Amniotic stem cell (primary cell): ENCODE measurements at places on chromosomes 16 and 17.

GRCh38 chr17:69960755-69961154 is 114.3 kb upstream of the KCNJ16 start:
- DNase-seq = no peak

GRCh38 chr16:56847173-56847910 is 17.7 kb upstream of the SLC12A3 start:
- no peak for DNase-seq

- no peak for DNase-seq
Measured at GRCh38 chr17:70767102-70767701, 597.9 kb downstream of the KCNJ2 start.

DNA sequence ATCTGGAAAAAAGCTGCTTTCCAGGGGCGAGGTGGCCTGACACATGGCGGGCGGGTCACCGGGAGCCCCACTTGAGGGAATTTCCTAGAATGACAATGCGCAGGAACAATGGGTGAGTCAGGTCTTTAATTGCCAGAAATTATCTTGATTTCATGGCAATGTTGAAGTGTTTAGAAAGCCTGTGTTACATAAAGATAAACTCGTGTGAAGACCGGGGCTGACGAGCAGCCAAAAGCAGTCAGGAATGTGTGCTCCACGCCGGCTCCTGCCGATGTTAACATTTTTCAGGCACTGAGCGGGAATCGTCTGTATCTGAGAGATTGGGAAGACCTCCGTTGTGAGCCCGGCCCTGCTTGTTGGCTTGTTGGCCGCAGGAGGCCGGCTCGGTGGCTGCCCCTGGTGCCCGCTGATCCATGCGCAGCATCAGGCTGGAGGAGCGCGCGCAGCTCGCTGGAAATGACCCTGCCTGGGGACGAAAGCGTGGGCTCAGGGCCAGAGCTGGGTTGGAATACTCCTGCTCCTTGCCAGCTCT is 353.1 kb downstream of the FOXL1 start:
- no peak for DNase-seq

DNA sequence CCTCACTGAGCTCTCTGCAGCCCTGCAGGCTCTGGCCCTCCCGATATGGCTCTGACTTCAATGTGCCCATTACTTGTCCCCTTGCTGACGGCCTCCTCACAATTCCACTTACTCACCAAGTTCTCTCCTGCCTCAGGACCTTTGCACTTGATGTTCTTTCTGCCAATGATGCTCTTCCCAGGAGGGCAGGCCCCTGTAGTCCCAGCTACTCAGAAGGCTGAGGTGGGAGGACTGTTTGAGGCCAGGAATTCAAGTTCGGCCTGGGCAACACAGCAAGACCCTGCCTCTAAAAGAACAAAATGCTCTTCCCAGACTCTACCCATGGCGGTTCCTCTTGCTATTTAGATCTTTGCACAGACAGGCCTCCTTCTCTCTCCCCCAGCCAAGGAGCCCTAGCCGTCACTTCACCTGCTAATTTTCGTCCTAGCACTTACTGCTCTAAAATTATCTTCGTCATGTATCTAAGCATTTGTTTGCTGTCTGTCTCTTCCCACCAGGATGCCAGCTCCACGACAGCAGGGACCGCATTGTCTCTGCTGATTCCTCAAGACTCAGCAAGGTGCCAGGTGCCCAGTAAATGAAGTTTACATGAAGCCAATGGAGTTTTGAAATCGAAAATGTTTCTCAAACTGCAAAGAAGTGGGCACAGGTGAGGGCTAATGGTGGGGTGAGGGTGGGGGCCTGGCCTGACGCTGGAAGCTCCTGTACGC is 626 bp upstream of the RAI1 start:
- no peak for DNase-seq

DNA sequence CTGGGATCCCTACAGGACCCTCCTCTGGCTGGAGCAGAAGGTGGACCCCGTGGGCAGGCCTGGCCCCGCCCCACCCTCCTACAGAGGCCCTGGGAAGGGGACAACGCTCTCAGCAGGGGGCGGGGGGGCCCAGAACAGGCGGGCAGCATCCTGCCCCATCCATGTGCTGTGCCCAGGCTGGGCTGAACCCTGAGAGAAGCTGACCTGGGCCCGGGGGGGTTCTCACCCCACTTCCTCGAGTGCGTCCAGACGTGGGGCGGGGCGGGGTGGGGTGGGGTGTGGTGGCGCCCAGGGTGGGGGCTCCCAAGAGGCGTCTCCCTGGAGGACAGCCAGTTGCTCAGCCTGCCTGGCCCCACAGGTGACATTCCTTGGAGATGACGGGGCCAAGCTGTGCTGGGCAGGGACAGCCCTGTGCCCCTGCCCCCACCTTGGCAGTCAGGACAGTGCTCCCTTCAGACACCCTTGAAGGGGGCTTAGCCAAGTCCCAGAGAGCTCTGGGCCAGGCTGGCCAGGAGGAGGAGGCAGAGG is 390 bp upstream of the UNC13D start:
- DNase-seq = no peak

- DNase-seq = no peak
Measured at GRCh38 chr16:6008670-6009069, 911.1 kb upstream of the EEF2KMT start.

GRCh38 chr17:17062356-17062755 is 20.1 kb downstream of the MPRIP start:
- DNase-seq = no peak

GRCh38 chr16:9428355-9429005 is 337.0 kb downstream of the HAPSTR1 start:
- DNase-seq = no peak

GRCh38 chr16:55406651-55407050 is 72.3 kb upstream of the MMP2 start:
- DNase-seq = no peak

- DNase-seq = no peak
Measured at GRCh38 chr16:87621976-87622713, 19.8 kb downstream of the JPH3 start.

- DNase-seq = no peak
Measured at GRCh38 chr16:84530590-84530989, 26.1 kb upstream of the MEAK7 start.

- no peak for DNase-seq
Measured at GRCh38 chr17:77109764-77110359, 30.9 kb upstream of the SEC14L1 start.

DNA sequence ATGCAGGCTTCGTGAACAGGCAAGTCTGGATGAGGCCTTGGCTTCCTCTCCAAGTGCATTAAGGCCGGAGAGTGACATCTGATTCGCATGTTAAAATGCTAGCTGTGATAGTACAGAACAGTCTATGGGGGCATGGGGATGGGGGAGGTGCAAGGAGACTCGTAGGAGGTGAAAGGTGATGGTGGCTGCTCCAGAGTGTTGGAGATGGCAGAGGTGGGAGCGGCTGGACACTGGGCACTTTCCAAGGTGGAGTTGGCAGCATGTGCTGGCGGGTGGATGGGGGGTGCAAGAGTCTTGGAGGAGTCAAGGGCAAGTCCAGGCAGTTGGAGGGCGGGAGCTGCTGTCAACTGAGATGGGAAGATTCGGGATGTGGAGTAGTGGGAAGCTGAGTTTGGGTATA is 350.9 kb upstream of the TNRC6C start:
- no peak for DNase-seq

- no peak for DNase-seq
Measured at GRCh38 chr17:56785405-56785804, 48.3 kb downstream of the C17orf67 start.

GRCh38 chr16:11748404-11749254 is 6.0 kb upstream of the TXNDC11 start:
- DNase-seq = no peak

GRCh38 chr17:53635444-53635843 is 187.3 kb upstream of the KIF2B start:
- DNase-seq = no peak

DNA sequence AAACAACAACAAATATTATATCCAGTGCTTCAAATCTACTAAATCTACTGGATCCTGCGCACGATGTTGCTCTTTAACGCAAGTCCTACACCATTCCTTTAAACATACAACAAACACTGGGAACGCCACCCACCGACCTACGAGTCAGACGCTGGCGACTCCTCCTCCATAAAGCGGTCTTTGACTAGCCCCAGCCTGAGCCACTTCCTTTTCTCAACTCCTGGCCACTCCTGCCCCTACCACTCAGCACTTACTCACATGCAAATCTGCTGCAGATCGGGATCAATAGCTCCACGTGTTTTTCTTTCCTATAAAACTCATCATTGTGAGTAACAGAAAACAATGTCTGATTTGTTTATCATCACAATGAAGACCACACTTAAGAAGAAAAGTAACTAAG is 32.8 kb upstream of the MNT start:
- DNase-seq = no peak

DNA sequence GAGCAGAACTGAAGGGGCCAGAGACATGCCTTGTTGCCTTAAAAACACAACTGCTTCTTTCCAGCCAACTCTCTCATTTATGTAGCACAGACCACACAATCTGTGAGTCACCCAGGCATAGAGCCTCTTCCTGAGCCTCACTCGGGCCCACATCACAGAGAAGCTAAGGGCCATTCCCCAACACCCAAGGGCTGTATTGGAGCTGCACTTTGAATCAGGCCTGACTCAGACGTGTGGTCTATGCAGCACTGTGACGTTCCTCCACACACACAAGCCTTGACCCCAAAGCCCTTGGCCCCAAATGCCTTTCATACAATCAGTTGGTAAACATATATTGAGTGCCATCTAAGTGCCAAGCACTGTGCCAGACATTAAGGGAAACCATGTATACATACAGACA is 308.9 kb upstream of the DYNLRB2 start:
- DNase-seq = no peak

- no peak for DNase-seq
Measured at GRCh38 chr16:88781140-88782077, 3.6 kb downstream of the PIEZO1 start.

- DNase-seq = no peak
Measured at GRCh38 chr17:65444049-65444448, 117.4 kb downstream of the AXIN2 start.
